ENCODE measurements at places on chromosomes 5 and 9. TPM values are rescaled to one million over a fixed set of nuclear protein-coding genes. Genes with fewer than 3 reads are reported as not detected.
A peak's percentile ranks its signal among the peaks of the same experiment; 100 is the strongest.

GRCh38 chr9:96565671-96566497, 53.8 kb downstream of the CDC14B start:
- peaks cover 2% of the 10 kb centered on the region for H3K4me1 ChIP-seq
- H3K4me3 ChIP-seq = peak overlapping the region; percentile 85
- H3K27me3 ChIP-seq = peaks cover 2% of the 10 kb centered on the region
- DNase-seq = no peak

GRCh38 chr5:50968356-50969149, 302.1 kb downstream of the PARP8 start:
- H3K4me3 ChIP-seq = peak overlapping the region; percentile 75
- H3K27me3 ChIP-seq = peaks cover 31% of the 10 kb centered on the region
- H3K4me1 ChIP-seq = peaks cover 41% of the 10 kb centered on the region
- no peak overlapping the region for H3K27ac ChIP-seq
- DNase-seq = peak; percentile 11

DNA sequence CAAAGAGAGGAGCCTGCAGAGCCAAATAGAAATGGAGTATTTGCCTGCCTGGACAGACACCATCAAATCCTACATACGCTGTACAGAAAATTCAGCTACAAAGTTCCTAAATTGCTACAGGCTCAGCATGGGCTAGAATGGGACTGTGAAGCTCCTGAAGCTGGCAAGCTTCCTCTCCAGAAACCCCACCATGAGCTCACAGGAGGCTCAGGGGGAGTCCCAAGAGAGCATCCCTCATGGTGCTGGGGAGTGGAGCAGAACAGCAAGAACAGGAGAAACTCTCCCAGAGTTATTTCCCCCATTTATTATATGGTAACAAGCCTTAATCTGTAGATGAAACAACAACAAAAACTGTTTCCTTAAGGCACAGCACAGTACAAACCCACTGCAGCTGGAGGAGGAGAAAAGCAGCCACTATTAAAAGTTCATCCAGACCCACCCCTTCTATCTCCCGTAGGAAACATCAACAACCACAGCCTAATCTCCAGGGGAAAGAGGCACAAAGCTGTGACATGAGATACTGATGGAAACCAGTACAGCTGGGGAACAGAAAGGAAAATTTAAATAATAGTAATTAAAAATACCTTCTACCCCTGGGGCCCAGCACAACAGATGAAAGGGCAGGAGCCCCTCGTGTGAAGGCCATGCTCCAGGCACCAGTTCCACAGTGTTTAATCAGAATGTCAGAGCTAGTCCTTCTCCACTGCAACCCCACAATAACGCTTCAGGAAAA, 548.5 kb downstream of the MTRR start:
- no peak for DNase-seq
- H3K27me3 ChIP-seq = peaks cover 1% of the 10 kb centered on the region

DNA sequence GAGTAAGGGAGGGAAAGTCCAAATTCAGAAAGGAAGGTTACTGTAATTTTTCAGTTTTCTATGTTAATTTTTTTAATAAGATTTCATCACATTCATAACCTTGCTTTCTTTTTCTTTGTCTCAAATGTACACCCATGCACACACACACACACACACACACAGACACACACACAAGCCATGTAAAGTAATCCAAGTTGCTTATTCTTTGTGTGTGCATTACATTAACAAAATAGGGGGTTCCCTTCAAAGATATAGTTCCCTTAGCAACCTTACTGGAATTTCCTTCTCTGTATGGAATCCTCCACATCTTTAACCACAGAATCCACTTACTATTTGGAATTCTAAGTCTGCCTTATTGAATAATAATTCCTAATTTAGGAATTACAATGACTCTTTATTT, 32.7 kb downstream of the ZNF366 start:
- H3K27me3 ChIP-seq = peaks cover 2% of the 10 kb centered on the region
- no peak overlapping the region for H3K27ac ChIP-seq
- H3K4me1 ChIP-seq = peaks cover 4% of the 10 kb centered on the region
- no peak for DNase-seq
- peaks cover 32% of the 10 kb centered on the region for H3K36me3 ChIP-seq

DNA sequence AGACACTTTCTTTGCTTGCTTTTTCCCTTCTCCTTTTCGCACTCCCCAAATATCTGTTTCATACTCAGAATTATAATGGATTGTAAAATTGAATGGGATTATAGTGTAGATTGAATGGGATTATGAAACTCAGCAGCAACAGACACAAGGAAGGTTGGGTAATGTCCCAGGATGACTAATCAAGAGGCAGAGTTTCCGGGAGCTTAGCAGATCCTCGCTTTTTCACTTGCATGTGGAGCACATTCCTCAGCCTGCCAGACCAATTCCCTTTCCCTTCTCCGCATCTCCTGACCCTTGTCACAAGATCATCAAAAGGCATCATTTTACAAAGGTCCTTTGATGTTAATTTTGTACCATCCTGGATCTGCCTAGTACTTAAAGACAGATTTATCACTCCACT, 55.1 kb upstream of the SLC1A1 start:
- no peaks in the 10 kb centered on the region for H3K4me1 ChIP-seq
- no peak overlapping the region for H3K27ac ChIP-seq
- no peaks in the 10 kb centered on the region for H3K36me3 ChIP-seq
- H3K4me3 ChIP-seq = no peak overlapping the region

GRCh38 chr9:93143830-93144530, 9.9 kb upstream of the NINJ1 start:
- H3K27ac ChIP-seq = no peak overlapping the region
- peaks cover 3% of the 10 kb centered on the region for H3K27me3 ChIP-seq
- no peak overlapping the region for H3K4me3 ChIP-seq
- DNase-seq = no peak
- H3K36me3 ChIP-seq = no peaks in the 10 kb centered on the region

- no peaks in the 10 kb centered on the region for H3K36me3 ChIP-seq
- no peaks in the 10 kb centered on the region for H3K27me3 ChIP-seq
- DNase-seq = no peak
- H3K27ac ChIP-seq = no peak overlapping the region
- H3K4me1 ChIP-seq = no peaks in the 10 kb centered on the region
Measured at GRCh38 chr9:117763314-117763713, 59.1 kb downstream of the TLR4 start.

Gene SEMA6A
- 180 TPM for total RNA-seq

Gene LCN2
- total RNA-seq = not detected

Gene EQTN
- total RNA-seq = not detected

Gene FOXD4L6
- total RNA-seq = not detected

Gene PPIP5K2
- total RNA-seq = 66.3 TPM

All from endothelial cell (in vitro differentiated cells).